ENCODE measurements at places on chromosomes 1 and 21. TPM values are rescaled to one million over a fixed set of nuclear protein-coding genes. Genes with fewer than 3 reads are reported as not detected.

Gene S100A5
- not detected for total RNA-seq

- DNase-seq: no peak
Measured at GRCh38 chr1:177137814-177138213, 26.7 kb downstream of the ASTN1 start.

Gene ETV3L
- not detected for total RNA-seq

DNA sequence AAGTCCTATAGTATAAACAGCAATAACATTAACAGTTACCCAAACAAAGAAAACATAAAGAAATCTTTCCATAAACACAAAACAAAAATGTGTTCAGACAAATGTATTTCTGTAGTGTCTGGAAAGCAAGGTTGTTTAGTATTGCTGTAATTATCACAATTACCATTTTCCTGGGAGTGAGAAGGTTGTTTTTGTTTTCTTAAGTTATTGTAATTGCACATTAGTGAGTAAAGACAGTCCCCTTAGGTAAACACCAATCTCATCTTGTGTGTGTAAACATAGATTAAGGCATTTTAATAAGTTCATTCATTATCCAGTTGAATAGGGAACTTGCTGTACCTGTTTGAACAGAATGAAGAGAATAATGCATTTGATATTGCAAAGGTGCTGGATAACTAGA lies 356.9 kb upstream of the ADGRL4 start:
- no peak for DNase-seq

GRCh38 chr1:3590139-3590763 lies 21.1 kb downstream of the MEGF6 start:
- no peak for DNase-seq

GRCh38 chr1:224767031-224767430 lies 150.9 kb downstream of the CNIH3 start:
- DNase-seq: no peak

DNA sequence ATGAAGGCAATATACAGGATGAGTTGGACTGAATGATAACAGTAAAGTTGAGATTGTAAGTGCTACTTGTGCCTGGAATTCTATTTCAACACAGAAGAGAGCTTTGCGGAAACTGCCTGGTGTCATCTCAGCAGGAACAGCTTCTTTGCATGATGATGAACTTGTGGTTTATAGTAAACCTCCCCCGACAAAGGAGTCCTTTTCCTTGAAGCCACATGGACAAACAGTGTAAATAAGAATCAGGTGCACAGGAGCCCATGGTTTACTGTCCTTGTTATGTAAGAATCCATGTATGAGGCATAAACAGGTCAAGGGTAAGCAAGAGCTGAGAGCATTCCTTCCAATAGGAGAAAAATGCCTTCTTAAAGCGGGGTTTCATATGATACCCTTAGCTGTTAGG lies 66.2 kb downstream of the PCNX2 start:
- DNase-seq: no peak

DNA sequence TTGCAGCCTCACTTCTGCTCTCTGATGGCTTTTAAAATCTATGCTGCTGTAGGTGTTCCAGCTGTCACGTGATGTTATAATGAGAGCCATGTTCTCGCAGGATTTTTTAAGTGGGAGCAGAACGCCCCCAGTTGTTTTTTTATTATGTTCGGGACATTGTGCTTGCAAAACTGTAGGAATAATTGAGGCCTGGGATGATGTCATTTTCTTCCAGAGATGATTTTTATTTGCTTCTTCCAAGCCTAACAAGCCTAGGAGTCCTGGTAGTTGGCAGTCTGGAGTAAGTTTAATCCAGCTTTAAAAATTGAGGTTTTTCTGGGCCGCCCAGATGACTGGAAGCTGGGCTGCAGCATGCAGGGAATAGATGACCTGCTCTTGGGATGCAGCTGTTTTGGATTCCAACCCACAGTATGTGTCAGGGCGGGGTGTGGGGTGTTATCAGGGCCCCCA lies 34.6 kb upstream of the CHIT1 start:
- DNase-seq: no peak

Gene KIRREL1
- total RNA-seq: 7.1 TPM

GRCh38 chr1:58904299-58905125 lies 120.7 kb upstream of the JUN start:
- no peak for DNase-seq

GRCh38 chr1:84390226-84390625 lies 8.1 kb upstream of the DNASE2B start:
- no peak for DNase-seq

Gene IL24
- 0.23 TPM for total RNA-seq

- no peak for DNase-seq
Measured at GRCh38 chr1:210321552-210321951, 7.2 kb upstream of the HHAT start.

GRCh38 chr1:2234762-2235113 lies 6.6 kb downstream of the SKI start:
- peak; percentile 50 for DNase-seq

GRCh38 chr1:22277662-22278061 lies 134.8 kb upstream of the WNT4 start:
- no peak for DNase-seq

- DNase-seq: no peak
Measured at GRCh38 chr21:36466061-36466511, 13.8 kb downstream of the CLDN14 start.

DNA sequence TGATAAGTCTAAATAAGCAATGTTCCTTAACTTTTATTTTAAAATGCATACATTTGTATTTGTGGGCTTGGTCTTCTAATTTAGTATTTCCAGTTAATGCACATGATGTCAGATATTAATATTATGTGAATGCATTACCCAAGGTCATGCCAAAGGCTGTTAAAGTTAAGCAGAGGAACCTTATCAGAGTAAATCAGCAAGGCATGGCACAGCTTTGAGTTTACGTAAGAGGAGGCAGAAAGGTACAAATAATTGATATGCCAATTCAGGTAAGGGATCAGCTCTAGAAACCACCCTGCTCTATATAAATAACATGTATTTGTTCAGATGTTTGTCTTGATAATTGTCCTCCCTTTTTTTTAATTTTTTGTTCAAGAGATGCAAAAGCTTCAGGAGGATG lies 64.5 kb upstream of the CHRM3 start:
- no peak for DNase-seq

DNA sequence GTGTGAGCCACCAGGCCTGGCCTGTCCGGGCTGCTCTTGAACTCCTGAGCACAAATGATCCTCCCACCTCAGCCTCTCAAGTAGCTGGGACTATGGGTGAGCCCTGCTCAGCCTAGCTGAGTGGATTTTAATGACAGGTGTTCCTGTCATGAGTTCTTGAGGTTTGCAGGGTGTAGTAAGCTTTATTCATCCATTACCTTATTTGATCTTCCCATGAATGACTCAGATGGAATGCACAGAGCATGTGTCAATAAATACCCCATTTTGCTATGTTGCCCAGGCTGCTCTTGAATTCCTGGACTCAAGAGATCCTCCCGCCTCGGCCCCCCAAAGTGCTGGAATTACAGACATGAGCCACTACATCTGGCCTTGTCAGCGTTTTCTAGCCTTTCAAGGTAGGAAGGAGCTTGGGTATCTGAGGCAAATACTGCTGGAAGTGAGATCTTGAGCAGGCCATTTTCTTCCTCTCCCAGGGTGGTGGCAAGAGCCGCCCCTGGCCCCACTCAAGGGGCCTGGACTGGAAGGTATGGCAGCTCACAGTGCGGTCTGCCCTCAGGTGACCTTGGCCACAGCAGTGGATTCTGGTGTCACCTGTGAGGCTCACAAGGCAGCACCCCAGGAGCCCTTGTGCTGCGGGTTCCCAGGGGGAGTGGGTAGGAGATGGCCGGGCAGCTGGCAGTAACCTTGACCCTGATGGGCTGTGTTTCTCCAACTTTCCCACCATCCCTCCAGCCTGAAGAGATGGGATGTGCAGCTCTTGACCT lies 20.0 kb downstream of the PIK3CD start:
- no peak for DNase-seq

Gene PTPN22
- 0.57 TPM for total RNA-seq

Gene IGSF9
- not detected for total RNA-seq

- DNase-seq: no peak
Measured at GRCh38 chr1:111596499-111596898, 23.1 kb upstream of the RAP1A start.

Gene EPS15
- total RNA-seq: 71.9 TPM

DNA sequence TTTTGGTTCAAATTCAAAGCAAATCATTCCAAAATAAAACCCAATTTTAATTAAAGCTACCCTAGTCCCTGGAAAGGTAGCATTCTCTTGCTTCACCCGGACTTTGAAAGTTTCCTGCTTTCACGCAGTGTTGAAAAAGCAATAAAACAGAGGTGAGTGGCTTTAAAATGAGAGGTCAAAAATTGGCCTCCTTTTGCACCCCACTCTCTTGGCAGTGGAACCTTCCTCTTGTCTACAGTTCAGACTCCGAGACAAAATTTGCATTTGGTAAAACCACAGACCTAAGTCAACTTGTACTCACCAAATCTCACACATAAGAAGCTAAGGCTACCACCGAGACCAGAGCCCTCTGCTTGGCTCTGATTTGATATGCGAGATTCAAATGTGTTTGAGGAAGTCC lies 252.7 kb downstream of the TTLL7 start:
- DNase-seq: no peak

DNA sequence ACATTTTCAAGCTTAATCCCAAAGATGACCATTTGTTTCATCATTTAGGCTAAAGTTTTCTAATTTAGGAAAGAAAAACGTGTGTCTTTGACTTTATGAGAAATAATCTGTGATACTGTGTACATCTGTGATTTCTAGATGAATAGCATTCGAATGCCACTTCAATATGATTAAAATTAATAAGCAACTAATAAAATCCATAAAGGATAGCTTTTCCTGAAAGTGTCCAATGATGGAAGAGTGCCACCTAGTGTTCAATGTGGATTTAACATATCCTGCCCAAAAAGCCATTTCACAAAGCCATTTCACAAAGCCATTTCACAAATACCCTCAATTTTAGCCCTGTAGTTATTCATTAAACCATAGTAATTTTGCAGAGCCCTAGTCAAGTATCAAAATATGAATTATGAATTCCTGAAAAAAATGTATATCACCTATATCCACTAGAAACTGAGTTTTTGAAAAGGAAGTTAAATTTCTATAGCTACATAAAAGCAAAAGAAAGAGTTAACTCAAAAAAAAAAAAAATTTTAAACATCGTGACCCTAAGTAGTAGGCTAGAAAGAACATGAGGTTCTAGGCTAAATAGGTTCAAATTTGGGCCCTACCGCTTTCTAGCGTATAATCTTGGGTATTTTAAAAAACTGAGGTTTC lies 19.1 kb downstream of the NME7 start:
- DNase-seq: no peak

Gene KCNJ9
- total RNA-seq: not detected
